ENCODE measurements at places on chromosomes 4 and X.

GRCh38 chr4:121266982-121267381, 102.9 kb upstream of the TNIP3 start:
- no peak for DNase-seq

- DNase-seq, result no peak
These were observed 8.0 kb downstream of the MSX1 start for GRCh38 chr4:4867375-4868039.

DNA sequence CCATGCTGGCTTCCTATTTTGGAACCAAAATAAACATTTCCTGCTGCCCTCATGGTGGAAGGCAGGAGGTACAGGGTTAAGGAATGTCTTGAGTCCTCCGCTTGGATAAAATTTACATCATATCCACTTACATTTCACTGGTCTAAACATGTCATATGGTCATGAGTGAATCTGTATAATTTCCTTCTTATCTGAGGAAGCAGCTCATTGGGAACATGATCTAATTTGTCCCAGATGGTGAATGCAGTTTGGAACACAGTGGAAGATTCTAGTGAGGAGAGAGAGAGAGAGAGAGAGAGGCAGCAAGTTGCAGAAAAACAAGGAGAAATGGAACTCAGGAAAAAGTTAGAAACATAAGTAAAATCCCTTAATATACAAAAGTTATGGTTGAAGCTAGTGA, 46.8 kb downstream of the MXRA5 start:
- no peak for DNase-seq

DNA sequence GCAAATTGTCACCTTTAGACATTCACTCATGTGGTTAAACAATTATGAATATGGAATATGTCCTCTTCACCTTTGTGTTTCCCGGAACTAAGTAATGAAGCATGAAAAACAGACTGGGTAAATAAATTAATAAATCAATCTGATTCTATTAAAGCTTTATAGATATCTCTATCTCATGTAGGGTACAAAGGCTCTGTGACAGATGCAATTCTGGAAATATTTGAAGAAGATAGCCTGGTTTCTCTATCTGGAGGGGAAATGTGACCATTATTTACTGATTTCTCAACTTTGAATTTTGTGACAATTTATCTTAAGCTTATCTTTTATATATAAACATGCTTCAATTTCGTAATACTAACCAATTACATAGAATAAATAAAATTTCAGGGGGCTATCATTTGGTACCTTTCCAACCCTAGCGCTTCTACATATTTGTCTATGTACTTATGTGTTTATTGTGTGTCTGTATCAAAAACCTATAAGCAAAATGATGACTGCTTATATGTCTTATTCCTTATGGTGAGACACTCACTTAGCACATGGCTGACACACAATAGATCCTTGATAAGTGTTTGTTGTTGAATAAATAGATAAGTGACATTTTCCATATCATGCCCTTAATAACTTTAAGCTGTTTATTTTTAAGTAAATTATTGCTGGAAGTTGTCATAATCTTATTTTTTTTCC, 9.9 kb downstream of the CTSO start:
- no peak for DNase-seq

GRCh38 chr4:109589119-109589518, 29.1 kb downstream of the MCUB start:
- DNase-seq, result no peak

DNA sequence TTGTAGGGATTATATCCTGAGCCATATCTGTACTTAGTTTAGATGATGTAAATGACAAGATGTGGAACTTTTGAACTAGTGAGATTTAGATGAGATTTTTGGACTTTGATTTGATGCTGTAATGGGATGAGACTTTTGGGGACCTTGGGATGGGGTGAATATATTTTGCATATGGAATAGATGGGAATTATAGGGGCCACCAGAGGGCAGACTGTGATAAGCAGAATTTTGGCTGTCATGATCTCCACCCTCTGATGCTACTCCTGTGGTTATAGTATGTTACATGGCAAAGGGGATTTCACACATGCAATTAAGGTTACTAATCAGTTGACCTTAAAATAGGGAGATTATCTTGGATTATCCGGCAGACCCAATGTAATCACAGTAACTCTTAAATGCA, 214.0 kb upstream of the NHS start:
- DNase-seq, result no peak

GRCh38 chr4:185189606-185190305, 14.0 kb downstream of the CFAP97 start:
- no peak for DNase-seq

DNA sequence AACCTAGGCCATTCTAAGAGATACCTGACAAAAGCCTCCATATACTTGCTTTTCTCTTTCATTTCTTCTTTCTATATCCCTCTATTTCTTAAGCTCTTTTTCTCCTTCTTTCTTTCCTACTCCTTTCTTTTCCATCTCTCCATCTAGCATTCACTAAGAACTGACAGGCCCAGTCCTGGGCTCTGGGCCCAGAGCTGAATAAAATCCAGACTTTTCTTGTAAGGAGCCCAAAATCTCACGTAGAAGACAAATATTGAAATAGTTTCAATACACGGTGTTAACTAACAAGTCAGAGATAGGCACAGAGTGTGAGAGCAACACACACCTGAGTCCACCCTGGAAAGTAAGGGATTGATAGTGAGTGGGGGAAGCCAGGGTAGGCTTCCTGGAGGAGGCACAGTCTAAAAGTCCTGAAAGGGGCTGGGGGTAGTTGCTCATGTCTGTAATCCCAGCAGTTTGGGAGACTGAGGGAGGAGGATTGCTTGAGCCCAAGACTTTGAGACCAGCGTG, 73.2 kb upstream of the EFNB1 start:
- no peak for DNase-seq

DNA sequence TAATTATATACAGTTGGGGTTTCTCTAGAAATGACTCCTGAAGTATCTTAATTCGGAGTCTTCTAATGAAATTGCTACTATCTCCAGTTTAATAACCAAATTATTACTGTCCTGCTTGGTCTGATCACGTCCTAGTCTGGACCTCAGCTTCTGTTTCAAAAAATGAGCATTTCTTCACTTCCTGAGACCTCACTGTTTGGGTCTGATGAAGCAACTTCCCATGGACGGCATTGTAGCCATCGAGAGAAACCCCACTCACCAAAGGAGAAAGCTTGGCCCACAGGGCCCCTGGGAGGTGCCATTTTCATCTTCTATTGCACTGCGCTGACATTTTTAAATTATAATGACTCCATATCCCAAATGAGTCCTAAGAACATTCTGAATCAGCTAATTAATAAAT, 178.0 kb downstream of the MGST2 start:
- DNase-seq, result no peak

GRCh38 chrX:135015523-135016245, 6.7 kb downstream of the RTL8B start:
- no peak for DNase-seq

- DNase-seq, result no peak
These were observed 4.3 kb upstream of the IL21 start for GRCh38 chr4:122625156-122625555.

DNA sequence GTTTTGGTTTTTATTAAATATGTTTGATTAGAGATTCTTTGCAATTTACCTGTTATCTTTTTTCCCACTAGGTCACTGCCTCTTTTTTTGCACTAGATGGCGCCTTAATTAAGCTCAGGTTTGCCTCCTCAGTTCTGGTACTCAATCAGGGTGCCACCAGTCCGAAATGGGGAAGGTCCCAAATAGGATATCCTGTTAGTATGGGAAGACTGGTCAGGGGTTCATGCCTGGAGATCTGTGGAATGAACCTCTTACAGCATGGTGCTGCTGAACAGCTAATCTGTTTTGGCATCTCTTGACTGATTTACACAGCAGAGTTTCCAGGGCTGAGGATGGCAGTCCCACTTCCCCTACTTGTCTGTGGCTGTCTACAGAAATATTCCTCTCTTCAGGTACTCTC, 24.2 kb upstream of the VSIG1 start:
- DNase-seq, result peak; percentile 4

DNA sequence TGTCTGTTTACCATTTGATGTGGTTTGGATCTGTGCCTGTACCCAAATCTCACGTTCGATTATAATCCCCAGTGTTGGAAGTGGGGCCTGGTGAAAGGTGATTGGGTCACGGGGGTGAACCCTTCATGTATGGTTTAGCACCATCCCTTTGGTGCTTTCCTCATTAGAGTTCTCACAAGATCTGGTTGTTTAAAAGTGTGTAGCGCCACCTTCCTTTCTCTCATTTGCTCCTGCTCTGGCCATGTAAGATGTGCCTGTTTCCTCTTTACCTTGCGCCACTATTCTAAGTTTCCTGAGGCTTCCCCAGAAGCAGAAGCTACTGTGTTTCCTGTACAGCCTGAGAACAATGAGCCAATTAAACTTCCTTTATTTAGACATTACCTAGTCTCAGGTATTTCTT, 610.7 kb upstream of the ADGRL3 start:
- no peak for DNase-seq

GRCh38 chr4:52869656-52870055, 7.5 kb downstream of the RASL11B start:
- no peak for DNase-seq

GRCh38 chrX:110407910-110408545, 49.4 kb downstream of the RTL9 start:
- DNase-seq, result peak; percentile 60

- no peak for DNase-seq
These were observed 57.0 kb upstream of the MAP9 start for GRCh38 chr4:155433636-155434360.

Data from stimulated activated CD4-positive, alpha-beta T cell treated with anti-CD3 and anti-CD28 coated beads, Interleukin-4, amount 100 ng/mL, for 24 hours (primary cell).